ENCODE measurements at places on chromosomes 5 and 9. TPM values are rescaled to one million over a fixed set of nuclear protein-coding genes. Genes with fewer than 3 reads are reported as not detected.

CMYA5 gene
- 279 TPM for polyA plus RNA-seq

OBP2B gene
- polyA plus RNA-seq, result 0.38 TPM

PRDM9 gene
- not detected for polyA plus RNA-seq

ZNF658 gene
- polyA plus RNA-seq, result 2.3 TPM

KLHL9 gene
- polyA plus RNA-seq, result 12.6 TPM

ANKRD34B gene
- polyA plus RNA-seq, result not detected

PROB1 gene
- 18.9 TPM for polyA plus RNA-seq

ISCA1 gene
- 64.7 TPM for polyA plus RNA-seq

DENND4C gene
- polyA plus RNA-seq, result 9.9 TPM

GLRA1 gene
- polyA plus RNA-seq, result not detected

FAXDC2 gene
- 15.4 TPM for polyA plus RNA-seq

ANXA2R gene
- polyA plus RNA-seq, result 1.1 TPM

FBXL7 gene
- polyA plus RNA-seq, result 13.2 TPM

SLC6A7 gene
- polyA plus RNA-seq, result not detected

TTC33 gene
- 14.3 TPM for polyA plus RNA-seq

SPOUT1 gene
- polyA plus RNA-seq, result 20.2 TPM

SLC6A19 gene
- not detected for polyA plus RNA-seq
